ENCODE measurements at places on chromosomes 6 and 20. TPM values are rescaled to one million over a fixed set of nuclear protein-coding genes. Genes with fewer than 3 reads are reported as not detected.

LHFPL5 gene
- total RNA-seq, result not detected

ITPA gene
- total RNA-seq, result 38.5 TPM

DNA sequence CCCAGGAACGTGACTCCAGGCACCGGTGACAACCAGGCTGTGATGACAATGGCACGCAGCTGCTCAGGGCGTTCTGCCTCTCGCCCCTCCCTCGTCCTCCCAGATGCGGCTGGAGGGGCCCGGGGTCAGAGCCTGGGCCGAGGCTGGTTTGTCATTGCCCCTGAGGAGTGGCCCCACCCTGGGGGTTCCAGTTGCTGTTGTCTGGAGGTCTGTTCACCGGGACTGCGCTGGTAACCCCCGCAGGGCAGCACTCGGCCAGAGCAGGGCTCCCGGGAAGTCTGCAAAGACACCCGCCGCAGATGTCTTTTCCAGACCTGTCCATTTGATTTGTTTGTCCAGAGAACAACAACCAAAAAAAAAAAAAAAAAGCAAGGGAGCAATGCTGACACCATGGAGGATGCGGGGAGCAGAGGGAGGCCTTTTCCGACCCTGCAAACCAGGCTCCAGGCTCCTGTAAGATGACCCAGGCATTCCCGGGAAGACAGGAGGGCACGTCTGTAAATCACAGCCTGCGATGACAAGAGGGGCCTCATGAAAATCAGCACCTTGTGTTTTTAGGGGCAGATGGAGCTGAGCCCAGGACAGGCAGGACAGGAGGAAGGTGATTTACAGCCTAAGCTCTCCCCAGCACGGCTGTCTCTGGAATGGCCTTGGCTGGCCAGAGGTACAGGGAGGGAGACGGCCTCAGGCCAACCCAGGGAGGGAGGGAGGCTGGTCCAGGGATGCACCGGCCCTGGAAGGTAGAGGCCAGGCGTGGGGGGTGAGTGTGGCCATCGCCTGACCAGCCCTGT lies 189.3 kb downstream of the ERMARD start:
- DNase-seq, result no peak

- DNase-seq, result no peak
Measured at GRCh38 chr6:28442586-28442985, 705 bp downstream of the ZSCAN23 start.

- no peak for DNase-seq
Measured at GRCh38 chr20:51470907-51471411, 71.6 kb downstream of the NFATC2 start.

Data from omental fat pad (tissue), 4 donors.